Activated CD8-positive, alpha-beta T cell treated with anti-CD3 and anti-CD28 coated beads for 36 hours (primary cell): ENCODE measurements at places on chromosomes 7 and 10. TPM values are rescaled to one million over a fixed set of nuclear protein-coding genes. Genes with fewer than 3 reads are reported as not detected.

Gene ANKRD22
- not detected for total RNA-seq

DNA sequence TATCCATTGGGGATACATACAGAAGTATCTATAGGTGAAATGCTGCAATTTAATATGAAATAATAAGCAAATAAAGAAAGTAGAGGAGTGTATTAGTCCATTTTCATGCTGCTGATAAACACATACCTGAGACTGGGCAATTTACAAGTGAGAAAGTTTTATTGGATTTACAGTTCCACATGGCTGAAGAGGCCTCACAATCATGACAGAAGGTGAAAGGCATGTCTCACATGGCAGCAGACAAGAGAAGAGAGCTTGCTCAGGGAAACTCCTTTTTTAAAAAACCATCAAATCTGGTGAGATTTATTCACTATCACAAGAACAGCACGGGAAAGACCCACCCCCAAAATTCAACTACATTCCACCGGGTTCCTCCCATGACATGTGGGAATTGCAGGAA, 82.8 kb upstream of the TRIM24 start:
- no peak overlapping the region for H3K4me3 ChIP-seq
- no peak overlapping the region for H3K27ac ChIP-seq
- no peaks in the 10 kb centered on the region for H3K36me3 ChIP-seq
- H3K27me3 ChIP-seq = no peaks in the 10 kb centered on the region
- H3K4me1 ChIP-seq = no peaks in the 10 kb centered on the region

- H3K27ac ChIP-seq = no peak overlapping the region
- H3K27me3 ChIP-seq = no peaks in the 10 kb centered on the region
- H3K4me3 ChIP-seq = no peak overlapping the region
- no peaks in the 10 kb centered on the region for H3K36me3 ChIP-seq
- DNase-seq = no peak
Measured at GRCh38 chr7:54066643-54067042, 475.5 kb upstream of the VSTM2A start.

GRCh38 chr10:92760609-92761008, 70.9 kb downstream of the HHEX start:
- no peak for DNase-seq
- H3K27ac ChIP-seq = no peak overlapping the region
- peaks cover 8% of the 10 kb centered on the region for H3K27me3 ChIP-seq
- no peaks in the 10 kb centered on the region for H3K36me3 ChIP-seq
- peaks cover 9% of the 10 kb centered on the region for H3K4me1 ChIP-seq

Gene CSTF2T
- 21.7 TPM for total RNA-seq

Gene PCGF6
- total RNA-seq = 13.3 TPM
